ENCODE measurements at places on chromosomes 16 and 17. TPM values are rescaled to one million over a fixed set of nuclear protein-coding genes. Genes with fewer than 3 reads are reported as not detected.

Gene PTX4
- 0.34 TPM for total RNA-seq

Gene TP53TG3B
- total RNA-seq = not detected

- DNase-seq = no peak
Measured at GRCh38 chr16:21128991-21129390, 21.7 kb downstream of the DNAH3 start.

- no peak for DNase-seq
Measured at GRCh38 chr16:63822818-63823217, 1299.0 kb downstream of the CDH11 start.
